ENCODE measurements at places on chromosomes 3 and 15.

- no peak for DNase-seq
Measured at GRCh38 chr3:15629860-15630597, 28.5 kb downstream of the BTD start.

DNA sequence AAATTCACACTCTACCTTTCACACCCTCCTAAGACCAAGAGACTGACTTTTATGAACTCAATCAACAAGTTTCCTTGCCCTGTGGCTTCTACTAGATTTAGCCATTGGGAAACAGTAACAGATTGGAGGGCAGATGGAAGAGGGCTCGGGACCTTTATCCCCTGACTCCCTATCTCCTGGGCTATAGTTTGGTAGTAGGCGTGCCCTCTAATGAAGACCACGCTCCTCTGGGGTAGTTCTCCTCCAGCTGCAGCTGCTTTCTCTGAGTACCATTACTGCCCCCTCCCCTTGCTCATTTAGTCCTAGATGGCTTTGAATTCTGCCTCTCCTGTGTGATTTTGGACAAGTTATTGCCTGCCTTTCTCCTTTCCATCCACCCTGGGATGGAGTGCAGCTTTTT lies 33.3 kb downstream of the FMN1 start:
- DNase-seq = no peak

DNA sequence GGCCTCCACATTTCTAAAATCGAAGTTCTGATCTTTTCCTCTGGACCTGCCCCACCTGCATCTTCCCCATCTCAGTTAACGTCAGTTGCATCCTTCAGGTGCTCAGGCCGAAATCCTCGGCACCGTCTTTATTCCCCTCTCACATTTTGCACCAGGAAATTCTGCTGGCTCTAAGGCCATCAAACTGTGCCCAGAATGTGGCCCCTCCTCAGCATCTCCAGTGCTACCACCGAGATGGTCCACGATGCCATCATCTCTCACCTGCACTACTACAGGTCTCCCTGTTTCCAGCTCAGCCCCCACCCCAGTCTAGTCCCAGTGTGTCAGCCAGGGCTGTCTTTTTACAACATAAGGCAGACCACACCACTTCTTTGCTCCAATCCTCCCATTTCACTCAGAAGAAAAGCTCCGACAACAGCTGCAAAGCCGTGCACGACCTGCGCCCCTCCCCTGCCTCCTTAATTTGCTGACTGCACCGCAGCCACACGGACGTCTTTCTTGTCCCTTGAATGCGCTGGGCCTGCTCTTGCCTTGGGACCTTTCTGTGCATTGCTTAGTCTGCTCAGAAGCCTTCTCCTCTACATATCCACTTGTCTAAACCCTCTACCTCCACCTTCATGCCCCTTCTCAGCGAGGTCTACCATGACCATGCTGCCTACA lies 14.4 kb downstream of the MUC20 start:
- no peak for DNase-seq

DNA sequence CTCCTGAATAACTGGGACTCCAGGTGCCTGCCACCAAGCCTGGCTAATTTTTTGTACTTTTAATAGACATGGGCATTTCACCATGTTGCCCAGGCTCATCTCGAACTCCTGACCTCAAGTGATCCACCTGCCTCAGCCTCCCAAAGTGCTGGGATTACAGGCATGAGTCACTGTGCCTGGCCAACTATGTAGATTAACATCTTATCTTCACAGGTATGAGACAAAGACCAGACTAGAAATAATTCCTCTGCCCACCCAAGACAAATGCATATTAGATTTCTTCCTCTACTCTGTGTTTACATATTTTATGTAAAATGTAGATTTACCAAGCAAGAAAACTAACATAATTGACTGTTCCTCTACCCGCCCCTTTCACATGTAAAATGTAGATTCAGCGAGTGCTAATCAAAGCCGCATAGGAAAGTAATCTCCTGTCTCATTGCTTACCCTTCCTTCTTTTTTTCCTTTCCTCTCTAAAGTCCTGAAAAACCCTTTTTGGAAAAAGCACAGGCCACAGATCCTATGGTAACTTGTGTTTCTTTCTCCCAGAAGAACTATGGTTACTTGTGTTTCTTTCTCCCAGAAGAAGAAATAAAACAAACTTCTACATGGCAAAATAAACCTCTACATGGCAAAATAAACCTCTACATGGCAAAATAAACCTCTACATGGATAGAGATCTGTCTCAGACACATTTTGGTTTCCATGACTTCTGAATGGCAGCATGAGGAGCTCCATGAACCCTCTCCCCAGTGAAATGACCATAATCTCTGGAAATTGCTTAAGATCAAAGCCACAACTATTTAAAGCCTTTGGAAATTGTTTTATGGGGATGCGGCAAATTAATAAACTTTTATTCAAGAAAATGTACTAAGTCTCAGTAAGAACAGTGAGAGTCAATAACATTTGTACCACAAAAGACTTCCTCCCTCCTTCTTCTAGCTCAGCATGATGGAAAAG lies 9.1 kb upstream of the ABHD2 start:
- DNase-seq = no peak

GRCh38 chr3:160999274-160999673 lies 105.9 kb downstream of the B3GALNT1 start:
- no peak for DNase-seq

GRCh38 chr3:189655617-189656016 lies 24.4 kb downstream of the TP63 start:
- DNase-seq = no peak

DNA sequence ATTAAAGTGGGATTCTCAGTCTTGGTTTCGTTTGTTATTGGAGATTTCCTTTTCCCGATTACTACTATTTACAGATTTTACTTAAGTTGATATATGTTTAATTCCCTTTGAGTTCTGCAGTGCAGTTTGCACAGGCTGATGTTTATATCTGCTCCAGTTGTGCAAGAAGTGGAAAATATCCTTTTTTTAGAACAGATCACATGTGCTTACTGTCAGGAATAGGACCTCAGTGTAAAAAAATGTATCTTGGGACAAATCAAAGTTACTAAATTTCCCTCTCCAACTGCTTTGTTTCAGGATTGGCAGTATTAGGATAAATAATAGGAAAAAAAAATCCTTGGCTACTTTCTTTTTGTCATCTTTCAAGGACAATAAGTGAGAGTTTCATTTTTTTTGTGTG lies 6.9 kb downstream of the MITF start:
- DNase-seq = no peak

DNA sequence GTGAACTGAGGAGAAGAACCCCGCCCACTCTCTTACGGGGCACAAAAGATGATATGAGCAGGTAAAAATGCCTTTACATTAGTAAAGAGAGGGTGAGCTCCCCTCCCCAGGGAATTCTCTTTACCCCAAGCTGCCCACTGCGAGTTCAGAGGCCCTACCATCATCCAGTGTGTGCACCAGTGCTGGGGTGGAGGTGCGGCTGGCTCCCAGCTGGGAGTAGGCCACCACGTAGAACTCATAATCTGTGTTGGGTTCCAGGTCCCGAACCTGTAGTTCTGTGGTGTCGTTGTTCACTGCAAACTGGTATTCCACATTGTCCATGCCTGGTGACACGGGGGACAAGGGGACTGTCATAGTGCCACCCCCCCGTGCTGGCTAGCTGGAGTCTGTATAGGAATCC lies 17.1 kb upstream of the IGDCC3 start:
- DNase-seq = no peak

DNA sequence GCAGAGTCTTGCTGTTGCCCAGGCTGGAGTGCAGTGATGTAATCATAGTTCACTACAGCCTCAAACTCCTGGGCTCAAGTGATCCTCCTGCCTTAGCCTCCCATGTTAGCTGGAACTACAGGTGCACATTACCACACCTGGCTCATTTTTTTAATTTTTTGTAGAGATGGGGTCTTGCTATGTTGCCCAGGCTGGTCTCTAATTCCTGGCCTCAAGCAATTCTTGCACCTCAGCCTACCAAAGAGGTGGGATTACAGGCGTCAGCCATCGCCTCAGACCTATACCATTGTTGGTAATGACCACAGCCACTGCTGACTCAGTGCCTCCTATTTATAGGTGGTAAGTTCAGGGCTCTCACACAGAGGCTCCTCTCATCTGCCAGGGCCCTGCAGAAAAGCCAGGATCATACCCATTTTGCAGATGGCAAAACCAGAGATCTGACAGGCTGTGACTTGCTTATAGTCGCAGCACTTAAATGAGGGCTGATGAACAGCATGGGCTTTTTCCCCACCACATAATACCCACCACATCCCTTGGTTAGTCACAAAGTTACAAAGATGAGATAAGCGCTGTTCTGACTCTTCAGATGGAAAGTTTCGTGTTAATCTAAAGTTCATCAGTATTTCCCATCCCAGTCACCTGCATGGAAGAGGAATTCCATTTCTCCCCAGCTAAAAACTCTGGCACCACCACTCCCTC lies 21.8 kb upstream of the SPATA12 start:
- DNase-seq = no peak

DNA sequence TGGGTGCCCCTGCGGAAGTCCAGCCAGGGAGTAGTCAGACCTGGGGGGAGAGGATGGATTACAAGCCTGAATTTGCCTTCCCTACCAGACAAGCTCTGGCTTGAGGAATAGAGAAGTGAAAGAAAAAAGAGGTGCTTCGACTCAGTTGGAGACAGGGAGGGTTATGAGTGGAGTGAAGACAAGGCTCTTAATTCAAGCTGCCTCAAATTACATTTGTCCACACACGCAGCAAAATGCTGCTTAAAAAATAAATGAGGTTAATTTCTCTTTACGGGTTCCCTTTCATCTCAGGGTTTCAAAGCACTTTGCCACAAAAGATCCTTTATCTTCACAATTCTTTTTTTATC lies 49.0 kb upstream of the SLC4A7 start:
- no peak for DNase-seq

- no peak for DNase-seq
Measured at GRCh38 chr3:13771496-13771895, 108.4 kb downstream of the WNT7A start.

GRCh38 chr3:192215-192929 lies 4.2 kb upstream of the CHL1 start:
- DNase-seq = no peak

- DNase-seq = no peak
Measured at GRCh38 chr3:149058602-149059001, 27.7 kb downstream of the HLTF start.

DNA sequence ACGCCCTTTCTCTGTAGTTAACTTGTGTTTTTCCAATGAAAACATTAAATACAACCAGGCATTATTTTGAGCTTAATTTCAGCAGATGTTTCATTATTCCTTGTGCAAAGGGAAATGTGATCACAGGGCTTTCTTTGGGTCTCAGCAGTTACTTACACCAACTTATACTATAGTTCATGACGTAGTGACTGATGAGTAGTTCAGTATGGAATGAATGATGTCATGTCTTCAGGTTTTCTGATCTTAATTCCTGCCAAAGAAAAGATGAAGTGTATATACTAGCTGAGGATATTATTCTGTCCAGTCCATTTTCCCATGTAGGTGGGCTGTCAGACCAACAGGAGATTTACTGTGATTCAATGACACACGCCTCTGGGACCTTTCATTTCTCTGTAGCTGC lies 61.3 kb downstream of the MYRIP start:
- no peak for DNase-seq

DNA sequence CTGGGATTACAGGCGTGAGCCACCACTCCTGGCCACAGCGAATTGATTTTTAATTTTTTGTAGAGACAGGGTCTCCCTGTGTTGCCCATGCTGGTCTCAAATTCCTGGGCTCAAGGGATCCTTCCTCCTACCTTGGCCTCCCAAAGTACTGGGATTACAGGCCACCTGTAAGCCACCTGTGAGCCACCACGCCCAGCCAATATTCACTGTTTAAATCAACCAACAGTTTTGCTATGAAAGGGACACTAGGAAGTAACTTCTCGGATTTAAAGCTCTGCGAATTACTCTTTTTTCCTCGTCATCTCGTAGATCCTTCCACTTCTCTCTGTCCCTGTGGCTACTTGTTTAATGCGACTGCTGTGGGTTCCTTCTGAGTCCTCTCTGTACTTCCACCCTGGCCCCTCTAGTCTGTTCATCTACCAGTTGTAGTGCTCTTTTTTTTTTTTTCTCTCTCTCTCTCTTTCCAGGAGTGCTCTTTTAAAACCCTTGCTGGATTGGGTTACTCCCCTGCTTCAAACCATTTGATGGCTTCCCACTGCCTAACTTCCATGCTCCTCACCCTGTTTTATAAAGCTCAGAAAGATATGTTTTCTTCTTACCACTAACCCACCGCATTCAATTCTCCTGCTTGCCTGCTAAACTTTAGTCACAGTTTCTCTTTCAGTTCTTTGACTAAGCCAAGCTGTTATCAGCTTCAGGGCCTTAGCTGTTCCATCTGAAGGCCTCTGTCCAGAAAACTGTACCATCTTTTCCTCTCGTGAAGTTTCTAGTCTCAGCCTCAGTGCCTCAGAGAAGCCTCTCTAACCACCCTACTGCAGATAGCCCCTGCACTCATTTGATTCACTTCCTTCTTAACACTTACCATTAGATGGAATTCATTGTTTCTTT lies 12.4 kb downstream of the RTF1 start:
- DNase-seq = no peak

GRCh38 chr3:135994708-135995337 lies 29.3 kb downstream of the PPP2R3A start:
- DNase-seq = no peak

GRCh38 chr3:134144694-134145093 lies 106.0 kb downstream of the RYK start:
- no peak for DNase-seq

DNA sequence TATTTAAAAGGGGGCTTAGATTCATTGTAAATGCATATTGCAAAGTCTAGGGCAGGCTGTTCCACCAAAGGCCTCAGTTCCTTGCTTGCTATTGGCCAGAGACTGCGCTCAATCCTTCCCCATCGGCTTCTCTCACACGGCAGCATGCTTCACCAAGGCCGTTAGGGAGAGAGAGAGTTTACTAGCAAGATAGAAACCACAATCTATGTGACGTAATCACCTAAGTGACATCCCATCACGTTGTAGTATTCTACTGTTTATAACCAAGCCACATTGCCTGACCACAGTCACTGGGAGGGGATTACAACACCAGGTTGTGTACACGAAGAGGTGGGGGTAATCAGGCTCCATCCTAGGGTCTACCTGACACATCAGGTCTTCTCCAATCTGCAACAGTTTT lies 16.0 kb upstream of the NPAP1 start:
- DNase-seq = no peak

GRCh38 chr15:85580879-85581278 lies 200.5 kb downstream of the AKAP13 start:
- no peak for DNase-seq

GRCh38 chr15:69451951-69452691 lies 497 bp upstream of the RPLP1 start:
- no peak for DNase-seq

DNA sequence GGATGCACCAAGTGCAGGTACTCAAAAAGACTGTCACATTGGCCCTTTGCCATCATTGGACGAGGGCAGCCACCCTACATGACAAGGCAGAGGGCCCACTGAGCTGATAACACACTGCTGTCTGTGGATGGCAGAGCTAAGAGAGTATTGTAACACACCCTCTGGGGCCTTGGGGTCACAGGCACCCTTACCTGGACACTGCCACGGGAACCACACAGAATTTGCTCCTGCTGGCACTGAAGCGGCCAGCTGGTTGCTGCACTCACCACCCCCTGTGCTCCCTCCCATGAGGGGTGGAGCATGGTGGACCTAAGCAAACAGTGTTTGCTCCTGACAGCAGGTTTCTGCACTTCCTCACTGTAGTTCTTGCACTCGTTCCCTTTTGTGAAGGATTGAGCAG lies 208.2 kb upstream of the SGO1 start:
- DNase-seq = no peak

GRCh38 chr3:32595323-32595722 lies 24.7 kb upstream of the DYNC1LI1 start:
- DNase-seq = no peak

- no peak for DNase-seq
Measured at GRCh38 chr15:74795966-74796625, 14.2 kb downstream of the CSK start.

Data from epithelial cell of prostate (primary cell).